Cerebellar cortex (tissue), 1 donor: ENCODE measurements at places on chromosomes 12 and 14.

GRCh38 chr12:41418586-41418985 is 230.5 kb downstream of the PDZRN4 start:
- no peak for DNase-seq

DNA sequence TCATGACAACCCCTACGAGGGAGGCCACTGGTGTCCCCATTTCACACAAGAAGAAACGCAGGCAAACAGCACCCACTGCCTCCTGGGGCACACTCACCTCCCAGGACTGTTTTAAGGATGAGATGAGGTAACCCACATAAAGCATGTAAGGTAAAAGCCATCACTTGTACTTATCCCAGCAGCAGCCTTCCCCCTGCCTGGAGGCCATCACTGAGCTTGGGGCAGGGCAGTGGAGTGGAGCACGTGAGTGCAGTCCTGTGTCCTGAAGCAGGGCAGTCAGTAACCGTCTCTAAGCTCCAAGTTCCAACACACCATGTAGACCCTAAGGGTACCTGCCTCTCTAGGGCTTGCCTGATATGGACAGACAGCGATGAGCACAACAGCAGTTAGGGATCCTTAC is 1.7 kb downstream of the POLE start:
- DNase-seq: no peak

DNA sequence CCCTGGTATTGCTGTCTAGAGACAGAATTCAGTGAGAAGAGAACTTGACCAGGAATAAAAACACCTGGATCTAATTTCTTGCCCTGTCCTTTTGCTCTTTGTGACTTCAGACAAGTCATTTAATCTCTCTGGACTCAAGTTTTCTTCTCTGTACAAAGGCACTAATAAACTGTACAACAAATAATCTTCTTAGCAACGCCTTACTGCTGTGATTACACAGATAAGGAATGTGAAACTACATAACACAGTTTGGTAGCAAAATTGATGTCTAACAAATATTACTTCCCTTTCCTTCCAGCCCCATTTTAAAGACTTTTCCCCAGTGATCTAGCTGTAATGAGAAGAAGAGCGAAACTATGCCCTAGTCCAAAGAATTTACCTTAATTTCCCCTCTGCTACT is 69.3 kb downstream of the BCAT1 start:
- DNase-seq: no peak

- DNase-seq: peak; percentile 18
These were observed 837 bp upstream of the STX2 start for GRCh38 chr12:130839770-130840404.

DNA sequence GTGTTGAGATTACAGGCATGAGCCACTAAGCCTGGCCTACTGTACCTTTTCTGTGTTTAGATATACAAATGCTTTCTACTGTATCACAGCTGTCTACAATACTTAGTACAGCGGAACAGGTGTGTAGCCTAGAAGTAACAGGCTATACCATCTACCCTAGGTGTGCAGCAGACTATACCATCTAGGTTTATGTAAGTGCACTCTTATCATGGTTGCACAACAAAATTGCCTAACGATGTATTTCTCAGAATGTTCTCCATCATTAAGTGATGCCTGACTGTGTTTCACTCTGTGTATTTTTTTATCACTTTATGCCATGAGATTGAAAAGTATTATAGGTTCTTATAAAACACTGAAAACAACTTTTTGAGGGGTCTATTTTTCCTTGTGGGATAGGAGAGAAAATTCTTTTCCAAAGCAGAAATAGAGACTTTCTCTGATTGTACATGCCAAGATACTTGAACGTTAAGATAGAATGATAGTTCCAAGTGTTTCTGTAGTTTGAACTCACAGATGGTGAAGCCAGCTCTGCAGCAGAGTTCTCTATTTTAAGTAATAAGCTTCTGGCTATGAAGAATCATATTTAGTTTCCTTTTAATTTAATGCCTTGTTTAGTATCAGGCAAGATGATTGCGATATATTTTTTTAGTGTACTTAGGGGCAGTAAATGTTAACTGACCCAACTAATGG is 17.0 kb downstream of the TMPRSS12 start:
- no peak for DNase-seq

- no peak for DNase-seq
These were observed 81.2 kb downstream of the CCDC60 start for GRCh38 chr12:119415714-119416113.

- no peak for DNase-seq
These were observed 57.3 kb upstream of the ATF1 start for GRCh38 chr12:50706606-50707005.

DNA sequence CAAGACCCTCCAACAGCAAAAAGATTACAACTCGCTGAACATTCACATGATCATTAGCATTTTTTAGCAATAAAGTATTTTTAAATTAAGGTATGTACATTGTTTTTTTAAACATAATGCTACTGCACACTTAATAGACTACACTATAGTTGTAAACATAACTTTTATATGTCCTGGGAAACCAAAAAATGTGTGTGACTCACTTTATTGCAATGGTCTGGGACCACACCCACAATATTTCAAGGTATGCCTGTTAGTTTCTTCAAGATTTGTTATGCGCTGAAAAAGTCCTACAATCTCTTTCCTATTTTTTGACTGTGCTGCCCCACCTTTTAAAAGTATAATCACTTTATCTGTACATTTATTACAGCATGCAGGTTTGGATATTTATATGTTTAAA is 30.4 kb upstream of the PCNX4 start:
- no peak for DNase-seq

DNA sequence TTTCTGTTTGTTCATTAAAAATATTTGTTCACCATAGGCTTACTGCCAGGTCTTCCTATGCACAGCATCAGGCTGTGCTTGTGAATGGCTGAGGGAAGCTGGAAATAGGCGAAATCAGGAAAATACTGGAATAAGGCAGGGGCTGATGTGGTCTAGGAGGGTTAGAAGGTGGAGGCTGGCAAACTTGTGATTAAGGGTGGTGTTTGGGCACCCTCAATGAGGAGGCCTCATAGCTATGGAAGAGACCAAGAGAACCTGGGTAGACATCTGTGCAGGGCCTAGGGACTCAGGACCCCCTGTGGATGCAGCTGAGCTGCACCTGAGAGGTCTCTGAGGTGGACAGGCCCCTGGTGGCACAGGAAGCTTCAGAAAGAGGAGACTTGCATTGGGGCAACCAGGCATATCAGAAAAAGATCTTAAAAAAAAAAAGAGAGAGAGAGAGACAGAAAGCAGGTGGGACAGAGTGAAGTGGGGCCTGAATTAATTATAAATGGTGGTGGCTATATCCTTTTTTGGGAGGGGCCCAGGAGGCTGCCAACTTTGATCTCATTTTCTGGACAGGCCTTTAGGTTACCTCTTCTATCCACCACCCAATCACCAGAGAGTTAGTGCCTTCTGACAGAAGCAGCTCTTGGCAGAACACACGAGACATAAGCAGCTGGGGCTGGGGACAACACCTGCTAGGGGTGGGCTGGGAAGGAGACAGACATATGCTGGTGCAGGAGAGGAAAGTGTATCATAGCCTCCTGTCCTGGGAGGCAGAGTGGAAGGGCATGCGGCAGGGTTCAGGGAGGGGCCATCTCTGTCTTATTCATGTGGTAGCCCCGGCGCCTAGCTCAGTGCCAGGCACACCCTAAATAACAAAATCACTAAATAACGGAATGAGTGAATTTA is 46.7 kb upstream of the ATP23 start:
- peak; percentile 46 for DNase-seq

DNA sequence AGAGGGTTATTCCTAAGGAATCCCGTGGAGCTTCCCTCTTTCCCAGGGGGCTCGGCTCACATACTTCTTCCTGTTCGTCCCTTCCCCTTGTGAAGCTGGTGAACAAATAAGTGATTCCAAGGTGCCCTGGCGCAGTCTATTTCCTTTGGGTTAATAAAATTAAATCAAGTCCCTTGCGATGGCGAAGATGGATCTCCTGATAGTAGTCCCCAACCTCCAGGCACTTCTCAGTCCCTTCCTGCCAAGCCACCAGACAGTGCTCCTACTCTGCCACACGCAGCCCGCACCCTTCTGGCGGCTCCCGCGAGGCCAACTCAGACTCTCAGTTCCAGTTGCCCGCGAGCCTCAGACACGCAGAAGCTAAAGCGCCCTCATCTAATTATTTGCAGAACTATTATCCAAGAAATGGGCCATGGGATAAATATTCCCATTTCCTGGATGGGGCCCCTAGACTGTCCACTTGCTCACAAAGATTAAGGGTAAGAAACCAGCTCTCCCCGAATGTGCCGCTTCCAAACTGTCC is 2.4 kb upstream of the SIX6 start:
- DNase-seq: no peak
